ENCODE measurements at places on chromosomes 2 and 18.

GRCh38 chr2:172427256-172427989 is at the start of gene ITGA6:
Gene ITGA6 (plus strand): TSS chr2:172427586.
- peak; percentile 80 for DNase-seq

DNA sequence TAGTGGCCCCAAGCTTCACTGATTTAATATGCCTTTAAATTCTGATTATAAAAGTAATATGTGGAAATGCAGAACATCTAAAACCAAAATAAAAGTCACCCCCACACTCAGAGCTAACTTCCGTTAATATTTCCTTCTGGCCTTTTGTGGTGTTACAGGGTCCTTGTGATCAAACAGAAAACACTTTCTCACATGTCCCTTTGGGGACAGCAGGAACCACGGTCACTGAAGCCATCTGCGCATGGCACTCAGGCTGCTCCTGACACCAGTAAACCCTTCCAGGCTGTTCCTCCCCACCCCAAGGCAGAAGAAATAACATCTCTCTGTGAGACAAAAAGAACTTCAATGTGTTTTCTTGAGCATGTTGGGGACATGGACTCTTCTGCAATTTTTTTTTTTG is 25.1 kb upstream of the GPR17 start:
- no peak for DNase-seq

DNA sequence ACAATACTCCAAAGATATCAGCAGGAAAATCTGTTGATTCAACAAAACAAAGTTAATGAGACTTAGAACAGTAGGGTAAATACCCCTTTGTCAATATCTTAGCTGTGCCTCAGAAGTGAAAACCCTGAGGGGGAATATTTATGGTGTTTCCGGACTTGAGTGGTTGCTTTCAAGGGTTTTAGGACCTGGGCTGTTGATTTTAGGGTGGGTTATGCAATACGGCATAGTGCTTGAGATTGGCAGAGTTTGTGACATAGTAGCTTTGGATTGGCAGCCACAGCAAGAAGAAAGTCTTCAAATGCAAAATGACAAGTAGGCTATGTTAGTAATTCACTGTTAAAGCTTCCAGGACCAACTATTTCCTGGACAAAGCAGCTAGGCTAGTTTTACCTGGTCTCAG is 826.3 kb upstream of the CDH2 start:
- no peak for DNase-seq

- DNase-seq, result no peak
Observed at GRCh38 chr2:214591366-214591765, 180.5 kb downstream of the VWC2L start.
